ENCODE measurements at places on chromosomes 2 and 18.

- DNase-seq: no peak
Measured at GRCh38 chr18:48116873-48117630, 186.6 kb upstream of the SMAD2 start.

DNA sequence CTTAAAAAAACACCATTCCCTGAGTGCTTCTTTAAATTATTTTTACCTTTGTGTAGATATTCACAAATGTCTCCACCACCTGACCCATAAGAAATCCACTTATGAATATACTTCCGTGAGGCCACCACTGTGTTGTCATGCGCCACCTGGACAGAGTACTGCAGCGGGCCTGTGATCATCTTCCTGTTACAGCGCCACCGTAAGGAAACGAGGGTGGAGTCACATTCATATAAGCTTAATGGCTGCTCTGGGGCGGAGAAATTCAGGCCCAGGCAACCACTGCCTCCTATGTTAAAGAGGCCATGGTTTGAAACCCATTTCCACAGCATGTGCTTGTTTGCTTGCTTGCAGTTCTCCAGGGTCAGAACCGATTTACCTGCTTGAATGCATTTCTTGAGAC lies 17.7 kb downstream of the PLA2R1 start:
- no peak for DNase-seq

DNA sequence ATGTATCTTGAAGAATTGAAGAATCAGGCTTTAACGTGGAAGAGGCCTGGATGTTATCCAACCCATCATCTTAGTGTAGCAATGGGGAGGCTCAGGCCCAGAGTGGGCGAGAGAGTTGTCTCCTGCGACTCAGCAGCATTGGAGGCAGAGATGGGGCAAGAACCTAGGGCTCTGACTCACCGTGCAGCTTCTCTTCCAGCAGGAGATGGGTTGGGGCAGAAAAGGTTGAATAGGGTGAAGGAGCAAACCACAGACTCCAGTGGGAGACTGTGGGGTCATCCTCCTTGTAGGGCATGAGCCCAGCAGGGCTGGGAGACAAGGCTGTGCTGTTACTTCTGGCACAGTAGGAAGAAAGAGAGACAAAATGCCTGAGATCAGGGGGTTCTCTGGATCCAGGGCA lies 1.4 kb downstream of the IL36RN start:
- DNase-seq: no peak

GRCh38 chr2:239970004-239970623 lies 55.0 kb downstream of the NDUFA10 start:
- DNase-seq: no peak

GRCh38 chr18:59718464-59719157 lies 21.4 kb upstream of the CCBE1 start:
- no peak for DNase-seq

- no peak for DNase-seq
Measured at GRCh38 chr18:23391156-23391555, 61.9 kb upstream of the RIOK3 start.

DNA sequence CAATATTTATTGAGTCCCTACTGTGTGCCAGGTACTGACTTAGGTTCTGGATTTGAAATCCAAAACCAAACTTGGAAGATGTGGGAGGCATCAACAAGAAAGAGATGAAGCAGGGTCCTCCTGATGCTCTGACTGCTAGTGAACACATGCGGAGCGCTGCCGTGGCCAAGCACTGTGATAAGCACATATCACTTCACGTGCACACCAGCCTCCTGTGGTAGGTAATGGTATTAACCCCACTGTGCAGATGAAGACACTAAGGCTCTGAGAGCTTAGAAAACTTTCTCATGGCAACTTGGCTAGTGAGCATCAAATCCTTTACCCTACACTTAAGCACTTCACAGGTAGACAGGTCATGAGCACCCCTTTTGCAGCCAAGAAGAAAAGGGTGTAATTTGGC lies 216.1 kb downstream of the HAUS1 start:
- DNase-seq: no peak

GRCh38 chr2:29293830-29294438 lies 178.7 kb downstream of the CLIP4 start:
- no peak for DNase-seq

DNA sequence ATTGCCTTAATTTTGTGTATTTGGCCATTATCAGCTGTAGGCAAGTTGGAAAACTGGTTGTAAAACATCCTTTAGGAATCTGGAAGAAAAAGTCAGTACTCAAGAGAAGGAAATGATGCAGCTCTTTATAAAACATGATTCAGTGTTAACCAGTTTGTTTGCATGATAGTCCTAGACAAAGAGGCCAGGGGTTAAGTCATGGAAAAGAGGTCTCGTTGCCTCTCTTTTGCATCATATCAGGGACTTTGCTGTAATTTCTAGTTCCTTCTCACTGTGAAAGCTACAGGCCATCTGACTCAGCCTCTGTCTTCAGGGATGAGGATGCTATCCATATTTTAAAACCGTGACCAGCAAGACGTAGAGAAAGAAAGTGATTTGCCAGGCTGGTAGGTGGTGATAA lies 38.0 kb downstream of the NPAS2 start:
- no peak for DNase-seq

DNA sequence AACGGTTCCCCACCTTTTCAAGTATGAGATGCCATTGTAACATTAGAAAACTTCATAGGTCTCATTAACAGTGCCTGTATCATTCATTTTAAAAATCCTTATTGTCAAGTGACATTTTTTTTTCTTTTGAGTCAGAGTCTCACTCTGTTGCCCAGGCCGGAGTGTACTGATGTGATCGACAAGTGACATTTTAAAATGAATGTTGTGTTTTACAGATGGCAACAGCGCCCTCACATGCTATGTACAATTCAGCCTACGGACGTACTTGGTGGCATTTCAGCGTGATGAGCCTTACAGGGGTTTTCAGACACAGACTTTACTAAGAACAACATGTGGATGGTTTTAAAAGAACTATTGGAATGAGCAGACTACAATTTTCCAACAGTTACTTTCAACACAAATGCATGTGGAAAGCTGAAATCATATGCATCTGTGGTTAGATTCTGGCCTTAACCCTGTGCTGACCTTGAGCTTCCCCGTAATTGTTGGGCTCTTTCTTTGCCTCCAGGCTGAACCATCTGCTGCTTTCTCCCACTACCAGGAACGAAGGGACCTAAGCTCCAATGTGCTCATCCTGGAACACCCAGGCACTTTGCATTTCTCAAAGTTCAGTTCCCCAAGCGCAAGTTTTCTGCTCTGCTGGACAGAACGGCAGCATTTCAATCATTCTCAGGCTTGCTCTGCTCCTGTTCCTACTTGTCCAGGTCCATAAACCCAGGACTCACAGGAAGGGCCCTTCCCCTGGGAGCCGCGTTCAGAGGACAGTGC lies 119.9 kb upstream of the NDUFV2 start:
- DNase-seq: no peak

- DNase-seq: no peak
Measured at GRCh38 chr2:96523659-96524481, 12.7 kb upstream of the ARID5A start.

Measured in CD4-positive, alpha-beta memory T cell (primary cell).